ENCODE measurements at places on chromosomes 3 and 15.

DNA sequence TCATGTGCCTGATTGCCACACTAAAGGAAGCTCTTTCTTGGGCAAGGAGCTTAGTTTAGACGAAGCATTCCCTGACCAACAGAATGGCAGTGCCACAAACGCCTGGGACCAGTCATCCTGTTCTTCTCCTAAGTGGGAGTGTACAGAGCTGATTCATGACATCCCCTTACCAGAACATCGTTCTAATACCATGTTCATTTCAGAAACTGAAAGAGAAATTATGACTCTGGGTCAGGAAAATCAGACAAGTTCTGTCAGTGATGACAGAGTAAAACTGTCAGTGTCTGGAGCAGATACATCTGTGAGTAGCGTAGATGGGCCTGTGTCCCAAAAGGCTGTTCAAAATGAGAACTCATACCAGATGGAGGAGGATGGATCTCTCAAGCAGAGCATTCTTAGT lies 18.4 kb downstream of the SENP5 start:
- no peak for ATAC-seq

DNA sequence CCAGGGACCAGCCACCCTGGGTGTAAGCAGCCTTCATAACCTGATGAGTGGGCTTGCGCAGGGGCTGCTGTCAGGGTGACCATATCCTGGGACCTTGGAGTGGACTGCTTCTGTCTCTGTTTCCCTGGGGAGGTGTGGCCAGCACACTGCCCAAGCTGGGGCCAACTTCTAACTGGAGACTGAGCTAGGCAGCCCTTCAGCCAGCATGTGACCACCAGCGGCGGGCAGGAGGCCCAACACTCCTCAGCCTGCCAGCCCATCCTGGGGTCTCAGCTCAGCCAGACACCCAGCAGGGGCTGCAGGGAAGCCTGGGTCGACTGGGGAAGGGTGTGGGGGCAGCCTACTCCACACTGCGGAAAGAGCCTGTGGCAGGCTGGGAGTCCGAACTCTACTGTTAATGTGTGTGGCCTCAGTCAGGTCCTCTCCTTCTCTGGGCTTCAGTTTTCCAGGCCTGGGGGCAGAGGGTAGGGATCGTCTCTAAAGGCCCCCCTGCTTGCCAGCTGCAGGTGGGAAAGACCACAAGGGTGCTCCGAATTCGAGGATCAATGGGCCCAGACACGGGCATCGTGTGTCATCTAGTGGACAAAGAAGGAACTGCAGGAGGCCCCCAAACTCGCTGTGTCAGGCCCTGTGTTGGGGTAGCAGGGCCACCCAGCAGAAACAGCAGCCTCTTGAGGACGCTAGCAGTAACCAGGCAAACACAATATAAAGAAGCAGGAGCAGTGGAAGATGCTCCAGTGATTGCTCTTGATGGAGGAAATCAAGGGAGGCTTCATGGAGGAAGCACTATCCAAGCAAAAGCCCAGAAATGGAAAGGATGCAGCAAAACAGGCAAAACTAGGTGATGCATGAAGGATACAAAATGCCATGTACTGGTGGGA lies 2.0 kb upstream of the SEMA3G start:
- ATAC-seq, result peak; percentile 50

DNA sequence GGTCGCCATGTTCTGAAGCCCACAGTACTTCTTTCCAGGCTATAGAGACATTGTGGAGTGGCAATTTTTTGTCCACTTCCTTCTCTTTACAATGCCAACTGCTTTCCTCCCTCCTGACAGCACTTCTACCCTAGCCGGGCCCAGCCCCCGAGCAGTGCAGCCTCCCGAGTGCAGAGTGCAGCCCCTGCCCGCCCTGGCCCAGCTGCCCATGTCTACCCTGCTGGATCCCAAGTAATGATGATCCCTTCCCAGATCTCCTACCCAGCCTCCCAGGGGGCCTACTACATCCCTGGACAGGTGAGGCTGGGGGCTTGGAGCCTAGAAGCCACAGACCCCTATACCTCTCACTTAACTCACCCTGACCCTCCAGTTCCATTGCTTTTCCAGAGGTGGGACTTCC lies 2.8 kb downstream of the EIF4G1 start:
- no peak for ATAC-seq

GRCh38 chr15:60557191-60557618 lies 78.3 kb upstream of the ICE2 start:
- ATAC-seq, result peak; percentile 15

- ATAC-seq, result no peak
These were observed 98.1 kb upstream of the CLSTN2 start for GRCh38 chr3:139836698-139837464.

GRCh38 chr3:189202583-189202982 lies 30.8 kb downstream of the TPRG1 start:
- ATAC-seq, result no peak

DNA sequence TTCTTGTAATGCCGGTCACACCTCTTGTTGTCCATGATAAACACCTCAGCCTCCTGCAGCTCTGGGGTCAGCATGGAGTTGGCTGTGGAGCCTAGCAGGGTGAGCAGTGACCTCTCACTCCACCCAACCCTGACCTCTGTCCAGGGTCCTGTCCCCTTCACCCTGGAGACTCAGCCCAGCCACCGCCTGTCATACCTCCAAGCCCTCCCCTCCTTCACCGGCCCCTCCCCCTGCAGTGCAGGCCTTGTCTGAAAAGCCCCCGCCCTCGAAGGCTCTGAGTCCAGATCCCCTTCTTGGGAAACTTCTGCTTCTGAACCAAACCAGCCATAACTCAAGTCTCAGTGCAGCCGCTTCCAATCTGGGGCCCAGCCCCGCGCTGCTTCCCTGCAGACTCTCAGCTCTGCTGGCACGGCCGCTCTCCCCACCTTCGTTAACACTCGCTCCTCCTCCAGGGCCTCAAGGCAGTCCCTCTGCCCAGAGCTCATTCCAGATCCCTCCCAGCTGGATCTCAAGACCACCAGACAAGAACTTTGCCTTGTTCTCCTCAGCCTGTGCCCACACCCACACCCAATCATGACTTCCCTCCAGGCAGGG lies 25.4 kb upstream of the PRSS50 start:
- ATAC-seq, result no peak

DNA sequence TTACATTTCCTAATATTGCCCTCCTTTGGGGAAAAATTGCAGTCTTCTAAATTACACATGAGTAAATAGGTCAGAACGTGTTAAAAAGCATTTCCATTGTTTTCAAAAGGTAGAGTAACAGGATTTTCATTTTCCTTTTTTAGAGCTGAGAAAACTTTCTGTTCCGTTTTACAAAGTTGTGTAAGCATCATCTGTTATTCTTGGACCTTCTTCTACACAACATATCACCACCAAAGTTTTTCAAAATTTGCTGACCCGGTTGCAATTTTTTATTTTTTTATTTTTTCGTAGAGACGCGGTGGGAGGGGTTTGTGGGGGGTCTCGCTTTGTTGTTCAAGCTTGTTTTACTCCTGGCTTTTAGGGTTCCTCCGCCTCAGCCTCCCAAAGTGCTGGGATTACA lies 1.1 kb downstream of the CCDC39 start:
- ATAC-seq, result no peak

GRCh38 chr3:21704796-21705195 lies 46.2 kb downstream of the ZNF385D start:
- no peak for ATAC-seq

- no peak for ATAC-seq
These were observed 130.6 kb upstream of the TGFBR2 start for GRCh38 chr3:30475809-30476178.

GRCh38 chr3:139715743-139716360 lies 38.1 kb upstream of the NMNAT3 start:
- no peak for ATAC-seq

GRCh38 chr3:12369598-12369997 lies 80.7 kb downstream of the PPARG start:
- no peak for ATAC-seq

GRCh38 chr15:48652510-48653076 lies 7.1 kb upstream of the FBN1 start:
- ATAC-seq, result no peak

DNA sequence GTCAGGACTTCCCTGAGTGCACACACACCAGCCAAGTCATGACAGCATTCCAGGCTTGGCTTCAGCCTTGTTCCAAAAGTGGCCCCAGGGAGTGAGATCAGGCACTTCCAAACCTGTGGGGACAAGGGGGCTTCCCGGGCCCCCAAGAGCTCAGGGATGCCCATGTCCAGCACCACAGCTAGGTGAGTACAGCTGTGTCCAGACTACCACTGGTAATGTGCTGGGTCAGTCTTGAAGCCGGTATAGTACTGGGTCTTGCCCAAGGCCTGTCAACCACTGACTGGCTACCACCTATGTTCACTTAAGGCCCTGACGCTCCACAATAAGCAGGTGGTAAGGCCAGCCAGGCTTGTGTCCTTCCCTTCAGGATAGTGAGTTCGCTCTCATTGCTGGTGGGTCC lies 249.3 kb downstream of the UNC13C start:
- ATAC-seq, result no peak

DNA sequence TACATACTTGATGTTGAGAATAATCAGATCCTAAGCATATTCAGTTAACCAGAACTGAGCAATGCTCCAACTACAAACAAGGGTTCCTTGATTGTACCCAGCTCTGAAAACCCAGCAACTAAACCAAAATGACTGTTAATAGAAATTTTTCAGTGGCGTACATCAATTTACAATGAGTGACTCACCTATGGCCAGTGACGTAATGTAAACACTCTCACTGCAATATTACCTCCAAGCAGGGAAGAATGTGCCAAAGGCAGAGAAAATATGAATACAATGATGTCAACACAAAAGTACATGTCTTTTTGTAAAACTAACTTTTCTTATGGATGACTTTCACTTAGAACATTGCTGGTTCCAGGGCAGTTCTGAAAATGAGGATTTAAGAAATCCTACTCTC lies 611.3 kb downstream of the EDEM1 start:
- ATAC-seq, result no peak

- no peak for ATAC-seq
These were observed 30.8 kb downstream of the IRAK2 start for GRCh38 chr3:10195366-10196089.

DNA sequence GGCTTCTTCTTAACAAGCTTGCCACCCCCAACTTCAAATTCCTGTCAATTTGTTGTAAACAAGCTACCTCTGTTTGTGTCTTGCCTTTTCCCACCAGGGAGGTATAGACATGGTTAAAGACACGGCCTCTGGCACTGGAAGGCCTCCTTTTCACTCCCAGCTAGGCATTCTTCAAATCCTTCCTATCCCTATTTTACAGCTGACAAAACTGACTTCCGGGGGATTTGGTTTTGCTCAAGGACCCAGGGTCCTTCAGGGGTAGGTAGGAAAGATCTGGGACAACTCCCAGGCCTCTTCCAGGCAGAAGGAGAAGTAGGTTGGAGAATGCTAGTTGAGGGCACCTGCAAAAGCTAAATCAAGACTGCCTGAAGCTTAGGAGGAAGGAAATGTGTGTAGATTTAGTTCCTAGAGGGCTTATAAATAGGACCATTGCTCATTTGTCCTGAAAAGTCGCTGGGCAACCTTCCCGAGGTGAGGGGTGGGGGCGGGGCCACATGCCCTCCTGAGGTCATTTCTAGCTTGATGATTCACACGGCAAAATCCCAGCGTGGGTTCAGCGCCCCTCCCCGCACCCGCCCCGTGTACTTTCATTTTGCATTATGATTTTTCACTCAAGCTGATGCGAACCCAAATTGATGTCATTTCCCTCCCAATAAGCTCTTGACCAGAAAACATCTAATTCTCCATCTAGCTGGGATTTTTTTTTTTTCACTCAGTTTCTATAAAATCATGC lies 365.5 kb downstream of the SHQ1 start:
- peak; percentile 80 for ATAC-seq

DNA sequence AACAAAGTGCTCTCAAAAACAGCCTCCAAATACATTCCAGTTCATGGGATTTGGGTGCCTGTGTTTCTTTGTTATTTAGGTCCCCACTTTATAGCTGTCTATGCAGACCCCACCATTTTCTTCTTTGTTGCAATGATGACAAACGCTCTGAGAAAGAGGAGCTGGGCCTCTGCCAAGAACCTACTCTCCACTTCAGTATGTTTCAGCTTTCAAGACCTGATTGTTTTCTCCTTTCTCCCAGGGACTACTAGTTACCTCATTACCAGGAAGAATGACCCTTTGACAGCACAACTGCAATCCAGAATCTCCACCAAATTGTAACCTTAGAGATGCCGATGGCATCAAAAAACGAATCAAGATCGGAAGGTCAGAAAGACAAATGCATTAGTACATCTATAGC lies 236.8 kb downstream of the MEIS2 start:
- no peak for ATAC-seq

- no peak for ATAC-seq
These were observed 31.9 kb downstream of the UBE2E1 start for GRCh38 chr3:23837691-23838090.

- ATAC-seq, result no peak
These were observed 3.7 kb upstream of the RPP25 start for GRCh38 chr15:74960286-74960685.

DNA sequence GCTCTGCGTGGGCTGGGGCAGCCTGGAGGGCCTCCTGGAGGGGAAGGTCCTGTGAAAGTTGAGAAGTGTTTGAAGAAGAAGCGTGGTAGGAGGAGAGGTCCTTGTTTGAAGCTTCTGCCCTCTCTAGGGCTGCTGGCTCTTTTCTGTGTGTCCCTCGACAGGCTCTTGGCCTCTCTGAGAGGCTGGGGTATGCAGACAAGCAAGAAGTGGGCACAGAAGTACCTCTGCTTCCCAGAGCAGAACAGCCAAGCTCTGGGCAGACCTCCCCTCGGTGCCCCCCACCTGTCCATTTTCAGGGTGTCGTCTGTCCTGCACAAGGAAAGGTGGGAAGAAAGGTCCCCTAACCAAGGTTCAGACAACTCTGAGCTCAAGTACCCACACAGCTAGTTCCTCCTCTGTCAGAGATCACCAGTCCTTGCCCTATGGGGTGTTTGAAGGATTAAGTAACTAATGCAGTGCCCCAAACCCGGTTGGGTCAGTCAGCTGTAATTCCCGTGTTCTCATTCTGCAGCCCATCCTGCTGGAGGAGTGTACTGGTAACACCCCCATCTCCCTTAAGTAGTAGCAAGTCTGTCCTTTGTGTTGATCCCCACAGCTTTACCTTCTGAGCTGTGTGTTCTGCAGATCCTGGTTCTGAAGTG lies 6.3 kb downstream of the CSK start:
- ATAC-seq, result peak; percentile 56

GRCh38 chr3:61169621-61170251 lies 81.5 kb downstream of the FHIT start:
- ATAC-seq, result no peak

- peak; percentile 18 for ATAC-seq
These were observed 22.7 kb downstream of the ST6GAL1 start for GRCh38 chr3:186953011-186953487.

- peak; percentile 83 for ATAC-seq
These were observed 438.7 kb upstream of the C2CD4B start for GRCh38 chr15:62603742-62604141.

DNA sequence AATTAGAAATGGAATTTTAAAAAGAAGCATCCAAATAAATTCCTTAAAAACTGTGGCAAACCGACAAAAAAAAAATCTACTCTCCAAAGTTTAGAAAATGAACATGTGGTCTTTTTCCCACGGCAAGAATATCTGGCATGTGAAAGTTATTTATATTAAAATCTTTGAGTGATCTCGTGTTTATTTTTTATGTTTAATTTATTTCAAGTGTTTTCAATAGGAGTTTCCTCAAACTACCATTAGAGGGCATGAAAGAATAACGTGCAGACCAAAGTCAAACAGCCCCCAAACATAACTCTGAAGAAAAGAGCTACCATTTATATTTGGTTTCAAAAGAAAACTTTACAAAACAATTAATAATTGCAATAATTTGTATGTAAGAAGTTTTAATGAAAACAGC lies 286.4 kb downstream of the ZIC4 start:
- ATAC-seq, result no peak

All from esophagus mucosa (tissue), 1 donor.